ENCODE measurements at places on chromosomes 11 and 22.

DNA sequence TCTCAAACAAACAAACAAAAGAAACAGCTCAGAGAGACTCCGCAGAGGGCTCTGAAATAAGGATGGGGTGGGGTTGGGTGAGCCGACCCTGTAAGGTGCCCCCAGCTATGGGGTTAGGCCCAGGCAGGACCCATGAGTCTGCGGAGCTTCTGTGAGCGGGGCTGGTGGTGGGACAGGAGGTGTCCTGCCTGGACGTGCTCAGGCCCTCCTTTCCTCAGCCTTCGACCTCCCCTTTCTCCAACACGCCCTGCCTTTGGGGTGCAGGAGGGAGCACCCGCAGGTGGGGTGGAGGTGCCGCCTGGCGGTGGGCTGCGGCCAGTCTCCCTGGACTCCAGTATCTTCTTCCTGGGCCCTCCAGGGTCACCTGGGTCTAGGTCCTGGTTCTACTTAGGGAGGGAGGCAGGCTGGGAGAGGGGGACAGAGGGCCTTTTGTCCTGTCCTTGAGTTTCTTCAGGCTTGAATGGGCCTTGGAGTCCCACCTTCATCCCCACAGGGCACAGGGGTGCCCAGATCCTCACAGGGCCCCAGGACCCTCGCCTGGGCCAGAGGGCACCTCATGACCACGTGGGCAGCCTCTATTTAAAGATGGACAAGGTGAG is 12.3 kb downstream of the PRR33 start:
- no peak for DNase-seq

DNA sequence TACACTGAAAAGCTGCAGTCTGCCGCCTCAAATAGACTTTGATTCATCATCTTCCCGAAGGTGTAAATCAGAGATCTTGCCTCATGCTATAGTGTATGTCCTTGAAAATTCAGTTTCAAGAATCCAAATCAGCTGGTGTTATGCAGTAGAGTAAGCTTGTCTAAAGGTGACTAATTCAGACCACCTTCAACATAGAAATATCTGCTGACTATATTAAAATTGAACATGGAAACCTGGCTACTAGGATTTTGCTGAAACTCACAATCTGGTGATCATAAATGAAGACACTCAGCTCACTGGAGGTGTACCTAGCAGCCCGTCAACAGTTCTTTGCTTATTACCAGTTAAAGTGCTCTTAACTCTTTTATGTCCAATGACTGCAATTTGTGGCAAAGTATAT is 266.6 kb downstream of the CADM1 start:
- no peak for DNase-seq

DNA sequence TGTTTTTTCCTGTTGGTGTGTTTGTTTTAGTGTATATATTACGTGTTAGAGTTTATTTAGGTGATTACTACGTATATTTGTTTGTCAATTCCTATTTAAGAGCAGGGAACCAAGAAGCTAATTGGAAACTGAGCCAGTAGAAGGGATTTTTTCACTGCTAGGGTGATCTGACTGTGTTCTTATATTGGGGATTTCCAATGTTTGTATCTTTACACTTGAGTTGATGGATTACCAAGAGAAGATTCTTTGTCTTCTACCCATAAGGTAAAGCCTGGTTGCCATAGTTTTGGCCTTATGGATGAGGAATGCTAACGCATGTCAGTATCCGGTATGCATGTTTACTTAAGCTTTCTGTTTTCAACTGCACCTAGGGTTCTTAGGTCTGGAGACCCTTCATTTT is 35.6 kb downstream of the SIK2 start:
- no peak for DNase-seq

- no peak for DNase-seq
Observed at GRCh38 chr11:131370090-131370751, at the start of gene NTM. NTM (plus strand) TSS chr11:131370615.

- DNase-seq: no peak
Observed at GRCh38 chr11:14565845-14566244, 45.7 kb upstream of the PSMA1 start.

DNA sequence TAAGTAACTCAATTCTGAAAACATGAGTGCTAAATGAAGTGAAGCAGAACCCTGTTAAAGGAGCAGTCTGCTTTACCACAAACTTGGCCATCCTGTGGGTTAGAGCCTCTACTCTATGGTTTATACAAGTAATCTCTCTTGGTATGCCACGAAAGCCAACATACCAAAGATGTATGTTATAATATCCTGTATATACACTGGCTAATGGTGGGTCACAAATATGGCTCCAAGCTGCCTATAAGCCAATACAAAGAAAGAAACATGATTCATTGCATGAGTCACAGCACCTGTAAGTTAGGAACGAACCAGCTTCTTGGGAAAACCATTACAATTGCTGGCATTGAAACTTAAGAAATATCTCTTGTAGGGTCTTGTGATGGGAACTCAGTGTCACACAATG is 16.1 kb downstream of the XRRA1 start:
- no peak for DNase-seq

GRCh38 chr22:34913826-34914225 is 152.1 kb upstream of the ISX start:
- no peak for DNase-seq

DNA sequence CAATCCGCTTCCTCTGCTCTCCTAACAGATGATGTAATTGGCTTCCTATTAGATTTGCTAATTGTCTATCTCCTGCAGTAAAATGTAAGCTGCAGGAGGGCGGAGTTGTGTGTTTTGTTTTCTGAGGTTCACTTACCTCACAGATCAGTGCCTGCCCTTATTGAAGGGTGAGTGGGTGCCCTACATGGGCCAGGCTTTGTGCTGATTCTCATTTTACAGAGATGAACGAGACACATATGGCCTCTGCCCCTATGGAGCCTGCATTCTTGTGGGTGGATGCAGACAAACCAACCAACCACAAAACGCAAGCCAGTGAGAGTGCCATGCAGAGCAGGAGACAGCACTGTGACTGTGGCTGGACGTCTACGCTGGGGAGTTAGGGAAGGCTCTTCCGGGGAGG is 9.9 kb downstream of the TESMIN start:
- no peak for DNase-seq

- no peak for DNase-seq
Observed at GRCh38 chr11:37972691-37973090, 1374.7 kb upstream of the RAG2 start.

DNA sequence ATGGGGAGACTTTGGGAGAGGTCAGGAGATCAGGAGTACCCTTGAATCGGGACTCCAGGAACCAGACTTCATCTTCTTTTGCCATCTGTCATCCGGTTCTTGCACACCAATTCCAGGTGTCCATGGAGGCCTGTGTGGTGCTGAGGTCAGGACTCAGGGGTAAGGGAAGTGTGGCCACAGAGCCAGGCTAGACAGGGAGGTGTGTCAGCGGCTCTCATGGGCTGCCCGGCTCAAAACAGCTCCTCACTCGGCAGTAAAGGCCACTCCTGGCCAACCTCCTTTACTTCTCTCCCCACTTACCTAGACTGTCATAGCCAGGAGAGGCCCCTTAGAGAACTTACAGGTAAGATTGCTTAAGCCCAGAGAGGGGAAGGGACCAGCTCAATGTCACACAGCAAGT is 75.7 kb upstream of the NECTIN1 start:
- no peak for DNase-seq

DNA sequence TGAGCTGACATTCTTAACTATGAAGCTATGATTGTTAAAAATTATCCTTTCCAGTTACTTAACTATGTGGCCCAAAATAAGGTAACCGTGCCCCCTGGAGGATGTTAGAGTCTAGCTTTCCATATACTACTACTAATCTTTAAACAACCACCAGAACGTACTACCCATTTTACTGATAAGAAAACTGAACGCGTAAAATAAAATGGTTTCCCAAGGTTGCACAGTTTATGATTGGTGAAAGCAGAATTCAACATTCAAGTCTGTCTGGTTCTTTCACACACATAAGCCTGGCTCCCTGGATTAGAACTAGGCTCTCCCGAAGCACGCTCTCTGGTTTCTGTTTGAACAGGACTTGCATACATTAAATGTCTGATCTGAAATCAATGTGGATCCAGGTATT is 437.8 kb upstream of the CCDC90B start:
- peak; percentile 12 for DNase-seq

- no peak for DNase-seq
Observed at GRCh38 chr22:49211176-49211575, 616.5 kb downstream of the BRD1 start.

DNA sequence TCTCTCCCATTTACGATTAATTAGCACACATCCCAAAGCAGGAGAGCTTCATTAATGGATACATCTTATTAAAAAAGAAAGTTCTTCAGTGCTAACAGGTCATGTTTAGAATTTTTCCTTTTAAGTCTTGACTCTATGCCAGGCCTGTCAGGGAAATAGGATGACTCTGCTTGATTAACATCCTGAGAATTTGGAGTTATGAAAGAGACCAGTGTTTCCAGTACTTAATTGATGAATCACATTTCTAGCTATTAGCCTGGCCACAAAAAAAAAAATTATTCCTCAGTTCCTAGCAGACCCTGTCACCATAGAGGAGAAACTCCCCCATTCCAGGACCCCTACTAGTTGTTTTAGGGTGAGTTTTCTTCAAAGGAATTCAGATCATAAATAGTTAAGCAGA is 23.6 kb upstream of the ME3 start:
- no peak for DNase-seq

DNA sequence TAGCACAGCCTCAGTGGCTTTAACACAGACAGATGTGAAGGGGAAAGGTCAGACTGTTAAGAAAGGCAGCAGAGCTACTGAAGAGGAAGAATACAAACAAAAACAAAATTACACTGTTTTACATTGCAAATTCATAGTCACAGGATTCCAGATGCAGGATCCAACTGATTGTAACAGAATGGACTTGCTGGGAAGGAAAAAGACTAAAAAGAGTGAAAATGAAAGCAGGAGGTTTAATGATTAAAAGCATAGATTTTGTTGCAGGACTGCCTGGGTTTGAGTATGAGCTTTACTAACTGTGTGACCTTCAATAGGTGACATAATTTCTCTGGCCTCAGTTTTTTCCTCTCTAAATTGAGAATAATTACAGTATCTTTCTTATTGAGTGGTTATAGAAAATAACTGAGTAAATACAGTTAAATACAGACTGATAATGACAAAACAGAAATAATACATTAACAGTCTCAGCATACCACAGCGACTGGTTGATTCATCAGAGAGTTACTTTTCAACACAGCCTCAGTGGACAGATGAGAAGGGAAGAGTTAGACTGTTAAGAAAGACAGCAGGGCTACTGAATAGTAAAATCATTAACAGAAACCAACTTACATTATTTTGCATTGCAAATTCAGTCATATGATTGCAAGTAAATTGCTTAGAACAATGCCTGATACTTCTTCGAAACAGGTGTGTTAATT is 704.2 kb upstream of the TENM4 start:
- DNase-seq: no peak

- DNase-seq: peak; percentile 35
Observed at GRCh38 chr22:37309211-37310074, 27.1 kb downstream of the CYTH4 start.

DNA sequence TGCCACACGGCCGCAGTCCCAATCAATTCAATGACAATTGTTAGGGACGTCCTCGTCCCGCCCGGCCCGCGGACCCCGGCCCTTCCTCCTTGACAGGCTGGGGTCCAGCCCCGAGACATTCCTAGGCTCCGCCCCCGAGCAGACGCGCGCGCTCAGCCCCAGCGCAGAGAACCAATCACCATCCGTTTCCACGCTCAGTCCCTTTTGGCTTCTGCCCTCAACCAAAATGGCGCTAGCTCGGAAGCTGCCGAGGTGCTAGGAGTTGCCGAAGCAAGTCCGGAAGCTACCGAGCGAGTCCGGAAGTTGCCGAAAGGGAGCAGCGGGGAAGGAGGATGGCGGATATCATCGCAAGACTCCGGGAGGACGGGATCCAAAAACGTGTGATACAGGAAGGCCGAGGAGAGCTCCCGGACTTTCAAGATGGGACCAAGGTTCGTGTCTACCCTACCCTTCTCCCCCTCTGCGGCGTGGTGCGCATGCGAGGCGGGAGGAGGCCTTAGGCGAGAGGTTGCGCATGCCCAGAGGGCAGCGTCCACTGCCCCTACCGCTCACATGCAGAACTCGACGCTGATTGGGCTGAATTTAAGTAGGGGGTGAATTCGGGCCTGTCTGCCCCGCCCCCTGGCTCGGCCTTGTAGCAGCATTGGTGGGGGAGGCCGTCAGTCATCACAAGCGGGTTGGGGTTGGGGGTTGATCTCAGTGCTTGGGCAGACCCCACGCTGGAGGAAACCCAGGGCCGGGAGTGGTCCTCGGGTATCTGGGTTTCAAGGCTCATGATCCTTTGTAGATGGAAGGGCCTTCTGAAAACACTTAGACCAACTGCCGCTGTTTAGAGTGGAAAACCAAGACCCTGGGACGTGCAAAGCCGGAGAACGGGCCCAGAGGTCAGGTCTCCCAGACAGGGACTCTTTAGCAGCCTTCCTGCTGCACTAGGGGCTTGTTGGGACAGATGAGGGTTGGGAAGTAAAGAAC is at the start of gene AIP:
Gene AIP (plus strand): TSS at position 200 of the 972 bp plus-strand sequence. CDS start 133 bp downstream, at position 333.
- DNase-seq: peak; percentile 99

DNA sequence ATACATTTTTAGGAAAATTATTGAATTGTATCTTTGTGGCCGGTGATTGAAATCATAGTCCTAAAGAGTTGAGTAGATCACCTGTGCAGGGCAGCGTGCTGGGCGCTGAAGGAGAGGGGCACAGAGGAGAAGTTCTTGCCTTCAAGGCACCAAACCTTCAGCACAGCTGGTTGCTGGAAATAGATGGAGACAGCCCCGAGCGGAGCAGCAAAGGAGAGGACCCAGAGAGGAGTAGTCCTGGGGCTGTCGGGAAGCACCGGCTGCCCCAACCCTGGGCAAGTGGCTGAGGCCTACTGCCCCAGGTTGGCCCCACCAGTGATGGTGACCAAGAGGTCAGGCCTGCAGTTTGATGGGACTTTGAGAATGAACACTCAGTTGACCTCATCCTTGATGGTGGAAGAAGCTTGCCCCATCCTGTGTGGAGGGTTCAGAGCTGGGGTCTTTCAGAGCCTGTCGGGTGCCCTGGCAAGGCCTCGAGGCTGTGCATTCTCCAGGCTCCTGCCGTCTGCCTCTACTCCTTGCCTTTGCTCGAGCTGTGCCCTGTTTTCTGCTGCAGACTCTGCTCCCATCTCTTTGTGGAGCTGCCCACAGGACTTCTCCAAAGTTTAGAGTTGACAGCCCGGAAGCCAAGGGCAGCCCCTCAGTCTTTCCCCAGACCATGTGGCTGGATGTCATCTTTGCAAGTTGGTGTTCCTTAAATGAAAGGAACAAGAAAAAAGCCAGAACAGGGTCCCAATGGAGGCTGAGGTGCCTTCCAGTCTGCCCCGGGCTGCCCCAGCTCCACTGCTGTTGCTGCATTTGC is 285.1 kb downstream of the TBC1D22A start:
- no peak for DNase-seq

All from inflammatory macrophage treated with lipopolysaccharide for 4 hours (primary cell).